ENCODE measurements at places on chromosomes 16 and 17. TPM values are rescaled to one million over a fixed set of nuclear protein-coding genes. Genes with fewer than 3 reads are reported as not detected.
A peak's percentile ranks its signal among the peaks of the same experiment; 100 is the strongest.

The ZNF785 gene
- 5.9 TPM for total RNA-seq

The TTYH2 gene
- total RNA-seq: 21.8 TPM

The FBXW10 gene
- 0.12 TPM for total RNA-seq

The ABCA10 gene
- total RNA-seq: 3.2 TPM

The CMTM2 gene
- total RNA-seq: not detected

The MFSD6L gene
- total RNA-seq: 0.43 TPM

The MPO gene
- total RNA-seq: 2.8 TPM

The SOST gene
- total RNA-seq: not detected

The HAP1 gene
- not detected for total RNA-seq

DNA sequence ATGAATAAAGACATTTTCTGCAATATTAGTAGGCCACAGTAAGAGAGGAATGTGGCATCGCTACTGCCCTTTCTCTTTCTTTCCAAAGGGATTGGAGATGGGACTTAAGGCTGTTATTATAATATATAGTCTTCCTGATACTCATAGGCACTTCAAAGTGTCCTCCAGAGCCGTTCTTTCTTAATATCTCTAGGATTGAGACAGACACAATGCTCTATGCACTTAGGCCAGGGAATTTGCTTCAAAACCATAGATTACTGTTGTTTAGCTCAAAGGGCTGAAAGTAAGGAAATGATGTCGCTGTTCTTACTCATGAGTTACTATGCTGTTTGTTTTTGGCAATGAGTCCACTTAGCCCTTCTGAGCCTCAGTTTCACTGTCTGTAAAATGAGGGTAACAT lies 590.5 kb downstream of the CDH11 start:
- no peak for DNase-seq
- H3K27me3 ChIP-seq: no peaks in the 10 kb centered on the region
- no peak overlapping the region for H3K4me3 ChIP-seq
- no peaks in the 10 kb centered on the region for H3K36me3 ChIP-seq

DNA sequence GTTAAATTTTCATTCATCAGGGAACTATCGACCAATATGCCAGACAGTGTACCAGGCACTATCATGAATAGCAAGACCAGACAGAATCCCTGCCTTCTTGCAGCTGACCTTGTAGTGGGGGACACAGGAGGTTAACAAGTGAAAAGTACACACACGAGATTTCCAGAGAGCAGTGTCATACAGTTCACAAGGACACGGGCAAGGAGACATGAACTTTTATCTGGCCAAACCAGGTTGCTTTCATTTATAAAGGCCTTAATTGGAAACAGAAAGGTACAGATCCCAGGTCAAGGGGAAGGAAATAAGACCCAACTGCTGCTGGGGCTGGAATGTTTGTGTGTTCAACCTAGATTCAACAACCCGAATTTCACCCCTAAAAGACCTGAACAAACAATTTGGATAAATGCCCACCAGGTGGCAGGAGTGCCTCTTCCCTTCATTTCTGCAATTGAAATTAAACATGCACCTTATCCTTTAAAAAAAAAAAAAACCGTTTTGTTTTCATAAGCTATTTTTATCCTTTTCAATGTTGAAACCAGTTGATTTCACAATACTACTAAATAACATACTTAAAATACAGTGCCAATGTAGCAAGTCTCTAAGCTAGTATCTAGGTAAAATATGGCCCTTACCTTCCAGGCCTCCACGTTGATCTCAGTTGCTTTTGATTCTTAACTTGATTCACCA lies 65.9 kb downstream of the EMP2 start:
- no peak for DNase-seq
- H3K27me3 ChIP-seq: no peaks in the 10 kb centered on the region
- no peak overlapping the region for H3K27ac ChIP-seq
- no peak overlapping the region for H3K4me3 ChIP-seq
- H3K4me1 ChIP-seq: peaks cover 13% of the 10 kb centered on the region

DNA sequence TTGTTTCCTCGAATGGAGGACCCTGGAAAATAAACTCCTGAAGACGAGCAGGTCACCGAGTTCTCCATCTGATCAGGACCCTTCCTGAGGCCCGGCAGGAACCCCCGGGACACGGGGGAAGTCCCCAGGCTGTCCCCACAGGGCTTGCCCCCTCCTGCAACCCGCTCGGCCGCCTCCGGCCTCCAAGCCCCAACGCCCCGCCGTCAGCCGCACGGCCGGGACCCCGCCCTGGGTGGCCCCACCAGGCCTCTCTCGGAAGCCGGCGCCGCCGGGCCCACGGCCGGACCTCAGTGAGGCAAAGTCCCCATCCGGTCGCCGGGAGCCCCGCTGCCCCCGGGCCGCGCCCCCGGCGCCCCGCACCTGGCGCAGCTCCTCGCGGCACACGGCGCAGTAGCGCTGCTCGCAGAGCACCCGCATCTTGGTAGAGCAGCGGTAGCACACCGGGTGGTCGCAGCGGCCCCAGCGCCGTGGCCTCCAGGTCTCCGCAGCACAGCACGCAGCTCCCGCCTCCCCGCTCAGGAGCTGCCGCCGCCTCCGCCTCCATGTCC lies 383 bp downstream of the ZNF598 start:
- H3K36me3 ChIP-seq: no peaks in the 10 kb centered on the region
- no peak for DNase-seq
- H3K27me3 ChIP-seq: no peaks in the 10 kb centered on the region

DNA sequence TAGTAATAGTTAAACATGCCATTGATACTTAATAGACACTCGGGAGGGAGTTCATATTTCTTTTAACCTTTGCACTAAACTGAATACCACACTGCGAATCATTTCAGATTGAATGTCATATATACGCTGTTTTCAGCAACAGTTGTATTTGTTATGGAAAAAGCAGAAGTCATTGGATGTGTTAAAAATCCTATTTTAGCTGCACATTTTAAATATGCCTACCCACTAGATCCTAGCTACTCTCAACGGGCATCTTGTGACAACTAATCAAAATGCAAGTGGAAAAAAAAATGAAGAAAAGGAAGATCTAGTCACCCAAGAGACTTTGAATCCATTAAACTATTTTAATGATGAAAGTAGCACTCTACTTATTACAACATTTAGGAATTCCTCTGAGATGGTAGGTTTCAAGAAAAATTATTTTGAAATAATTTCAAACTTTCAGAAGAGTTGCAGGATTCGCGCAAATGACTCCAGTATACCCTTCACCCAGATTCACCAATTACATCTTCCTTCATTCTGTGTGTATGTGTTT lies 51.4 kb upstream of the MNT start:
- H3K4me1 ChIP-seq: no peaks in the 10 kb centered on the region
- H3K27me3 ChIP-seq: no peaks in the 10 kb centered on the region

GRCh38 chr16:17134586-17134985 lies 336.2 kb downstream of the XYLT1 start:
- H3K36me3 ChIP-seq: no peaks in the 10 kb centered on the region
- no peak overlapping the region for H3K4me3 ChIP-seq
- H3K27me3 ChIP-seq: no peaks in the 10 kb centered on the region
- no peak overlapping the region for H3K27ac ChIP-seq
- H3K4me1 ChIP-seq: no peaks in the 10 kb centered on the region

DNA sequence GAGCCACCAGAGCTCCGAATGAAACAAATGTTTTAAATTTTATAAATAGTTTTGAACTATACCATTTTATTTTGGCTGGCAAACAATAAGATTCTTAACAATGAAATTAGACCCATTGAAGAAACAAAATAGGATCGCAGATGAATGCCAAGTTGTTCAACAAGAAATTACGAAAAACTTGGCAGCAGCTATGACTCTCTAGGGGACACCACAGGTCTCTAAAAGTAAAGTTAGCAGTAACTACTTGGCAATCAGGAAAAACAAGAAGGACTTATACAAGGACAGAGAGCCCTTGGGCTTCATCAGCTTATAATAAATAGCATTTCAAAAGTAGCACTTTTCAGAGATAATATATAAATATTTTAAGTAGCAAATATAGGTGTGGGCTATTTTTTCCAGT lies 603.8 kb upstream of the PSMD7 start:
- no peaks in the 10 kb centered on the region for H3K27me3 ChIP-seq
- H3K4me1 ChIP-seq: no peaks in the 10 kb centered on the region
- H3K27ac ChIP-seq: no peak overlapping the region
- H3K4me3 ChIP-seq: no peak overlapping the region

DNA sequence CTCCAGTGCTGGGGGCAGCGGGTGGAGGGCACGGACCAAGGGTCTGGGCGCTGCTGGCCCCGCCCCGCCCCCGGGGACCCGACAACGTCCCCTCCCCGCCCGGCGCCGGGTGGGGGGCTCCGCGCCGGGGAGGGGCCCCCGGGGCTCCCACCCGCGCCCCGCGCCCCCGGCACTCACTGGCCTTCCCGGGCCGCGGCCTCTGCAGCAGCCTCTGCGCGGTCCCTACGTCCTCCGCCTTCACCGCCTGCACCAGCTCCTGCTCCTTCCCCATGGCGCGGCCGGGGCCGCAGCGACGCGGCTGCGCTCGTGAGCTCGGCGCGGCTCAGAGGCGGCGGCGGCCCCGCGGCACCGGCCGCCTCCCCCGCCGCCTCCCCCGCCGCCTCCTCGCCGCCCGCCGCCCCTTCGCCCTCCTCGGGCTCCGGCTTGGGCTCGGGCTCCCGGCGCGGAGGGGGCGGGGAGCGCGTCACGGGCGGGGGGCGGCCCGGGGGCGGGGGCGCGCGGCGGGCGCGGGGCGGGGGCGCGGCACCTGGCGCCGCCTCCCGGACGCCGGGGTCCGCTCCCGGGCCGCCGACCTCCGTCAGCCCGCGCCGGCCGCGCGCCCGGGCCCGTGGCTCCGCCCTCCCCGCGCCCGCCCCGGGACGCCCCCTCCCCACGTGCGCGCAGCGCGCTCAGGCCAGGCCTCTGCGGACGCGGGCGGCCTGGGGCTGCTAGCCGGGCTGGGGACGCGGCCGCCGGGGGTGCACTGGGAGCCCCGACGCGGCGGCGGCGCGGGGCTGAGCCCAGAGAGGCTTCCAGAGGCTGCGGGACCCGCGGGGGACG lies at the start of gene CASKIN1:
TSS of gene CASKIN1 (minus strand) at position 444 of the 819 bp plus-strand sequence. CDS start at position 271, 173 bp downstream.
- H3K27me3 ChIP-seq: peaks cover 37% of the 10 kb centered on the region
- peaks cover 22% of the 10 kb centered on the region for H3K4me1 ChIP-seq
- H3K27ac ChIP-seq: no peak within 1 kb of the TSS
- peak within 1 kb of the TSS; percentile 35 for H3K4me3 ChIP-seq
- H3K36me3 ChIP-seq: no peaks in the 10 kb centered on the region
- DNase-seq: no peak

- peaks cover 51% of the 10 kb centered on the region for H3K4me1 ChIP-seq
- peaks cover 21% of the 10 kb centered on the region for H3K36me3 ChIP-seq
- DNase-seq: no peak
- no peak overlapping the region for H3K4me3 ChIP-seq
- peak overlapping the region; percentile 6 for H3K27ac ChIP-seq
- H3K27me3 ChIP-seq: no peaks in the 10 kb centered on the region
Observed at GRCh38 chr17:8466456-8466855, 30.8 kb downstream of the NDEL1 start.

GRCh38 chr17:28711723-28712031 lies at the start of gene PROCA1:
Gene PROCA1, minus strand, starts transcription at chr17:28711888. Its CDS starts 228 bp downstream, at chr17:28711660.
- no peaks in the 10 kb centered on the region for H3K27me3 ChIP-seq
- peaks cover 27% of the 10 kb centered on the region for H3K4me1 ChIP-seq
- peaks cover 9% of the 10 kb centered on the region for H3K36me3 ChIP-seq
- peak within 1 kb of the TSS; percentile 68 for H3K4me3 ChIP-seq
- H3K27ac ChIP-seq: peak within 1 kb of the TSS; percentile 94

DNA sequence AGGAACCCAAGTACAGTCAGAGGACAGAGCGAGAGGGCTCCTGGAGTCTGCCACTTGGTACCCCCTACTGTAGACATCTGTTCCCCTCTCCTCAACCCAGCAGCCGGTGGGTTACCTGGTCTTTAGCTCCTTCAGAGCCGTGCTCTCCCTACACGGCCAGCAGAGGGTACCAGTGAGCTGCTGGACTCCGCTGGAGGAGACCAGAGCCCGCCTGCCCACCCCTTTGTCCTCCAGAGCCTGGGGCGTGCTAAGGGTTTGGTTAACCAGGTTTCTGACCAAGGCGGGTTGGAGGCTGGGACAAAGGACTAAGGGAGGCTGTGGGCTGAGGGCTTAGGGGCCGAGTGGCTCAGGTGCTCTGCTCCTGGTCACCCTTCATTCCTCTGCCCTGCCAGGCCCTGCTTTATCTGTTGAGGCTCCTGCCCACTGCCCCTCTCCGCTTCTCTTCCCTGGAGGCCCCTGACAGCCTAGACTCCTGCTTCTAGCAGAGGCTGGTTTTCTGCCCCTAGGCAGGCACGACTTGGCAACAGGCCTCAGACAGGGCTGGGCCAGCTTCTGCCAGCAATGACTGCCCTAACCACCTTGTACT lies 2.7 kb upstream of the HSD11B2 start:
- no peak overlapping the region for H3K27ac ChIP-seq
- DNase-seq: peak; percentile 82
- H3K27me3 ChIP-seq: no peaks in the 10 kb centered on the region
- H3K36me3 ChIP-seq: no peaks in the 10 kb centered on the region
- no peak overlapping the region for H3K4me3 ChIP-seq

- DNase-seq: no peak
- no peaks in the 10 kb centered on the region for H3K27me3 ChIP-seq
Observed at GRCh38 chr17:12790249-12791106, 1.2 kb downstream of the ARHGAP44 start.

- H3K4me3 ChIP-seq: no peak overlapping the region
- H3K4me1 ChIP-seq: no peaks in the 10 kb centered on the region
- no peaks in the 10 kb centered on the region for H3K36me3 ChIP-seq
Observed at GRCh38 chr16:9241177-9241576, 149.7 kb downstream of the HAPSTR1 start.

DNA sequence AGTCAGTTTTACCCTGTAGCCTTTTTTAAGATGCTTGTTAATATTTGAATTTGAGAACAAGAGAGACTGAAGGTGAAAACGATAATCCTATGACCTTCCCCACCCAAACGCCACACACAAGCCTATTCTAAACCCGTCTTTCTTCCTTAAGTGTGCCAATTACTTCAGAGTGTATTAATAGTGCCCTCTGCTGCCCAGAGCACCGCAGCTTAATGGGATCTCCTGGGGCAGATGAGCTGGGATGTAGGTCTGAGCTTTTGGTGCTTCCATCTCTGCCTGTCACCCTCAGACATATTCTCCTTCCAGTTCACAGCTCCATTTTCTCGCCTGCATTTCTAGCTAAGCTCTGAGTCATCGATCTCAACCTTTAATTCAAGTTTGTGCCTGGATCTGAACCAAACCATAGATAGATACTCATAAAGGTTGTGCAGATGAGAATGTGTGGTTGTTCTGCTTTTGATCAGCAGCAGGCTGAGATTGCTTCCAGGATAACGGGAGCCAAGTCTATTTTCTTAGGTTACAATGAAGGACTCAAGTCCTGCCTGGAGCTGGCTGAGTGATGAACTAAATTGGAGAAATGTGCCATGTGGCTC lies 46.4 kb upstream of the CDH13 start:
- no peaks in the 10 kb centered on the region for H3K27me3 ChIP-seq
- no peak for DNase-seq
- H3K36me3 ChIP-seq: no peaks in the 10 kb centered on the region
- H3K4me3 ChIP-seq: no peak overlapping the region
- H3K4me1 ChIP-seq: no peaks in the 10 kb centered on the region
- H3K27ac ChIP-seq: no peak overlapping the region

DNA sequence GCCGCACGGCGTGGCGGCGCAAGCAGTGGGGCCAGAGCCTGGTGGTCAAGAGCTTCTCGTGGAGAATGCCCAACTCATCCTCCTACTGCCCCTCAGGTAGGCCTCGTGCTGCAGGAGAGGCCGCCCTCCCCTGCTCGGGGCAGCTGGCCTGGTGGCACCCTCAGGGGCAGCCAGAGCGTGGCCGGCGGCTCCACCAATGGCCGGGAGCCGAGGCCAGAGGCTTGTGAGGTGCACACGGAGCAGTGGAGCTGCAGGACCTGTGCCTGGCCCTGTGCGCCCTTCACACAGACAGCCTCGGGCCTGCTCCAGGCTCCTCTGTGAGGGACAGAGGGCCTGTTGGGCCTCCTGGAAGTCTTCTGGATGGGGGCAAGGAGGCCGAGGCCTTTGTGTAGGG lies 85.5 kb downstream of the NPIPB11 start:
- no peaks in the 10 kb centered on the region for H3K27me3 ChIP-seq
- H3K36me3 ChIP-seq: no peaks in the 10 kb centered on the region
- no peaks in the 10 kb centered on the region for H3K4me1 ChIP-seq

All from heart left ventricle (tissue), 16 donors.